ENCODE measurements at places on chromosomes 7 and 10. TPM values are rescaled to one million over a fixed set of nuclear protein-coding genes. Genes with fewer than 3 reads are reported as not detected.

- no peak for DNase-seq
These were observed 114.8 kb upstream of the ARID5B start for GRCh38 chr10:61786728-61787127.

- no peak for DNase-seq
These were observed 124.2 kb downstream of the FAM53B start for GRCh38 chr10:124619802-124620490.

DNA sequence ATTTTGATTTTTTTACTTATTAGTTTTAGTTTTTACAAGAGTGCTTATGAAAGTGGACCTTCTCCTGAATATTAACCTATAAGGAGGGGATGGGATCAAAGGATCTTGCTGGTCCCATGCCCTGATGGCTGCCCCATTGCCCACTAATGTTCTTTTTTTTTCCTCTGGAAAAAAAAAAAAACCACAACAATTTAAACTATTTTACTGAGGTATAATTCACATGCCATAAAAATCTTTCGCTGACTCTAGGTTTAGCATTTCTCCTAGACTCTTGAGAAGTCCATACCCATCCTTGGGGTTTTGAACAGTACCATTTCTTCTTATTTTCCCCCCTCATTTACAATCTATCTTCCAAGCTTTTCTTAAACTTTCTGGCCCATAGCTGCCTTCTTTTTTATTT lies 481.8 kb downstream of the TFEC start:
- DNase-seq = no peak

DNA sequence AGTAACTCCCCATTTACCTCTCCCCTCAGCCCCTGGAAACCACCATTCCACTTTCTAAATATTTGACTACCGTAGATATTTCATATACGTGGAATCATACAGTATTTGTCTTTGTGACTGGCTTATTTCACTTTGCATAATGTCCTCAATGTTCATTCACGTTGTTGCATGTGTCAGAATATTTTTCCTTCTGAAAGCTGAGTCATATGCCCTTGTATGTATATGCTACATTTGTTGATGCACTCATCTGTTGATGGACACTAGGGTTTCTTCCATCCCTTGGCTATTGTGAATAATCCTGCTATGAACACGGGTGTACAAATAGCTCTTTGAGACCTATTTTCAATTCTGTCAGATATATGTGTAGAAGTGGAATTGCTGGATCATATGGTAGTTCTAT lies 25.8 kb upstream of the TSPAN13 start:
- no peak for DNase-seq

GRCh38 chr7:79471699-79472098 lies 18.2 kb upstream of the MAGI2 start:
- DNase-seq = no peak

- DNase-seq = no peak
These were observed 32.5 kb downstream of the OGDH start for GRCh38 chr7:44638611-44639557.

DNA sequence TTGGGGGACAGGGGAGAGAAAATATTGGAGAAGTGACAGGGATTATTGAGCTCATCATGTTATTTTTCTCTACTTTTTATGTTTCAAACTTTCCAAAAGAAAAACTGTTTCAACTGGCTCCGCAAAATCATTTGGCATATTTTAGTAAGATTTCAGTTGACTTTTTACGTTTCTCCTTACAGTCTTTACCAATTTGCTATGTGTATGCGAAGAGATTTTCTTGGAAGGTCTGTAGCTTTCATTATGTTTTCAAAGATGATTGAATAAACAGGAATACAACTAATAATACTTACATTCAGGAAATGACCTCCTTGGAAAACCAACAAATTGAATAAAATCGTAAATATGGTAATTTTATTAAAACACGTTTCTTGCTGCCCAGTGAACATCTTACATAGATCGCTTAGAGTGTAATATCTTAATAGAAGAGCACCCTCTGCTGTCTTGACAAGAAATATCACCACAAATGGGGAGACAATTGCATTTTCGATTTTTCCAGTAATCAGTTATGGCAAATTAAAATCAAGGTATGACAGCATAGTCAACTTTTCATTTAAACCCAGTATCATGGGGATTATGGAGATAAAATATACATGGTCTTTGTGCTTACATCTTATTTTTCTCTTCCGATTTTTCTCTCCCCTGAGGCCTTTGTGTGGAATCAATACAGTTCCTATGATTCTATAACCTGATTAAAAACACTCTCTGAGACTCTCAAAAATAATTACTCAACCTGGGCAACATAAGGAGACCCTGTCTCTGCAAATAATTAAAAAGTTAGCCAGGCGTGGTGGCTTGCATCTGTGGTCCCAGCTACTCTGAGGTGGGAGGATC lies 43.1 kb downstream of the MBL2 start:
- DNase-seq = no peak

GRCh38 chr7:71184136-71184535 lies 52.2 kb downstream of the GALNT17 start:
- DNase-seq = no peak

GRCh38 chr10:18554479-18554878 lies 96.9 kb downstream of the NSUN6 start:
- DNase-seq = no peak

DNA sequence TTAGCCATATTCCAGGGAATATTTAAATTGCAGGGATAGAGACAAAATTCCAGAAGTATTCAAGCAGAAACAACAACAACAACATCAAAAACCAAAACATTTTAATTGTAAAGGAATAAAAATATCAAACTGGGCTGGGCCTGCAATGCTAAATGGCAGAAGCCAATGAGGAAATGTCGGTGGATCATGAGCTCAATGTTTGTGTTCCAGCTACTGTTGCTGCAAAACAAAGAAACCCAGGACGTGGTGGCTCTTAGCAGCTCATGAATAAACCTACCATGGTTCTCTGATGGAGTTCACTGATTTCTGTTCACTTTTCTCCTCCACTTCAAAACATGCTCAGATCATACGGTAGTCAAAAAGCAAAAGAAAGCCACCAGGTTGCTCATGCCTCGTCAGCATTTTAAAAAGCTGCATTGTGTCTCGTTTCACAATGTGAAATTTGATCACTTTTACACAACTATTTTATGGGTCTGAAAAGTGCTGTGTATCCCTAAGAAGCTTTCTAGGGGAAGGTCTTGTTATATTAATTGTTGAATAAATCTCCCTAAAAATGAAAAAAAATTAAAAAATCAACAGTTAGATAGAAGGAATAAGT lies 54.0 kb downstream of the ASNS start:
- no peak for DNase-seq

DNA sequence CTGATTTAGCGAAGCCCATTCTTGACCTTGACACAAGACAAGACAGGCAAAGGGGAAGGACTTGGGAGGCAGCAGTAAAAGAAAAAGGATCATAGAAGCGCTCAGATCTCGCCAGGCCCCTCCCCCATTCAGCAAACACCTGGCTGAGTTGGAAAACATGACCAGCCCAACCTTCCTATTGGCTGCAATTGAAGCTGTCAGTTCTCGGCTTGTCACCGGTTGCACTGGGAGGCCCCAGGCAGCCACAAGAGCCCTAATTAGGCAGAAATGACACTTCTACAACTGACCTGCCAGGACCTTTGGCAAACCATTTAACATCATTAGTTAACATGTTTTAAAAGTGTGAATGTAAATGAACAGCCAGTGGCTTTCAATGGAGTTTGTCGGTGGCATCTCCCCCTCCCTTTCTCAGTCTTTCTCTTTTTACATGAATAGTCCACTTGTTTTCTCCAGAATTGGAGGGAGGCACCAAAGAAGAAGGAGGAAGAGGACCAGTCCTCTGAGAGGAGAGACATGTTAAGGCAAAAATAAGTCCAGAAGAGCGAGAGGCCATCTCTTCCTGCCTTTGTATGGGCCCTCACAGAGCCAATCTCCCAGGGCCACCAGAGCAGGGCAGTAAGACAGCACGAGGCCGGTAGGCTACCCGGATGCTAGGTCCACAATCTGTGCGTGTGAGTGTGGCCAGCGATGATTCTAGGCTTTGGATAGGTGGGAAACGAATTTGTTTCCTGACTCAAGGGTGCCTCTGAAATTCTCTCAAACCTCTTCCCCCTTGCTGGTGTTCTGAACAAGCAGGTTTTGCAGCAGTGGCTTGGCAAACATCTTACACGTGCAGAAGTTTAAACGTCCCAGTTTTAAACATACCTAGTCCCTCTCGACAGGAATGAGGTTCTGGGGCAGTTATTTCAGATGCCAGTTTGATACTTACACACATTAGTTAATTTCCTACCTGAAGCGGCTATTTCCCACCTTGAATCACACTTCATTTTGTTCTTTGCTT lies 15.0 kb upstream of the ENO4 start:
- no peak for DNase-seq

- no peak for DNase-seq
These were observed 4.2 kb upstream of the KCNH2 start for GRCh38 chr7:150982351-150982750.

- no peak for DNase-seq
These were observed 1.9 kb upstream of the SORCS1 start for GRCh38 chr10:107166403-107166802.

GRCh38 chr10:103712898-103713498 lies 142.4 kb downstream of the SH3PXD2A start:
- DNase-seq = peak; percentile 89

GRCh38 chr10:47225928-47226645 lies 73.9 kb upstream of the GDF10 start:
- DNase-seq = no peak

- no peak for DNase-seq
These were observed 158.5 kb downstream of the C7orf25 start for GRCh38 chr7:42753367-42753766.

- no peak for DNase-seq
These were observed 63.3 kb downstream of the WDR37 start for GRCh38 chr10:1119501-1119900.

DNA sequence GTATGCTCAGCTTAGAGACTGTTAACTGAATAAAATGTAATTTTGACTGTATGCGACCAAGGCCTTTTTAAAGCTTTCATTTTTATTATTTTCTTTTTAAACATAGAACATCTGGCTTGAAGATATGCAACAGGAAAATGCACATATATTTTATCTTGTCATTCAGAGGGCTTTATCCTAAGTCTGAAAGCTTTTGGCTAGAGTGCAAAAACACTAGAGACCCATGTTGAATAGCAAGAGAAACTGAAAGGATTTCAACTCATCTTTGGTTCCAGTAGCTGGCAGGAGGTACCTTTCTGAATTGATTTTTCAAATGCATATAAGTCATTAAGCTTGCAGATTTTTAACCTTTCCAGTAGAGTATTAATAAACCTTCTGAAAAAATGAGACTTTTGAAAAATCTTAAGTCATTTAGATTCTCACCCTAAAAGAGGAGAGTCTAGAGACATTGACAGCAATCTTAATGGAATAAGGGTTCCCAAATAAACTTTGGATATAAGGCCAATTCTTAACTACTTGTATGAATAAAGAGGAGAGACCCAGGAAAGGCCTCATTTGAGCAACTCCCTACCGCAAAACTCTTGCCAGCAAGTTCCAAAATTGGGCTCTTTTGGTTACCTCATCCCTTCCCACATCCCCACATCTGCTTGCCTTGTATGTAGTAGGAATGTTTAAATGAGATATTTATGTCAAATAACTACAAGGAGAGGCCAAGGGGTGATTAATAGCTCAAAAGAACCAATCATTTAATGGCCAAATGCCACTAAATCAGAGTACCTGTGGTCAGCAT lies 454.4 kb downstream of the HTR7 start:
- no peak for DNase-seq

- no peak for DNase-seq
These were observed 139.6 kb downstream of the PTPN20 start for GRCh38 chr10:47050618-47051455.

GRCh38 chr10:63106111-63106755 lies 26.9 kb upstream of the NRBF2 start:
- no peak for DNase-seq

GRCh38 chr10:63885156-63885555 lies 364.0 kb downstream of the REEP3 start:
- DNase-seq = no peak

GRCh38 chr10:75035975-75036708 lies 75.3 kb upstream of the SAMD8 start:
- no peak for DNase-seq

GRCh38 chr10:11379771-11380170 lies 231.7 kb downstream of the USP6NL start:
- no peak for DNase-seq

- DNase-seq = no peak
These were observed 150.2 kb upstream of the FERD3L start for GRCh38 chr7:19295376-19295775.

GRCh38 chr7:118183428-118183785 lies 557 bp upstream of the LSM8 start:
- DNase-seq = no peak

GRCh38 chr7:96674565-96674964 lies 35.1 kb downstream of the SEM1 start:
- no peak for DNase-seq

- no peak for DNase-seq
These were observed 28.7 kb downstream of the LSM5 start for GRCh38 chr7:32461484-32461883.

- DNase-seq = no peak
These were observed 33.3 kb upstream of the MNX1 start for GRCh38 chr7:157043745-157044144.

- DNase-seq = no peak
These were observed 919 bp downstream of the MAFK start for GRCh38 chr7:1531263-1531978.

DNA sequence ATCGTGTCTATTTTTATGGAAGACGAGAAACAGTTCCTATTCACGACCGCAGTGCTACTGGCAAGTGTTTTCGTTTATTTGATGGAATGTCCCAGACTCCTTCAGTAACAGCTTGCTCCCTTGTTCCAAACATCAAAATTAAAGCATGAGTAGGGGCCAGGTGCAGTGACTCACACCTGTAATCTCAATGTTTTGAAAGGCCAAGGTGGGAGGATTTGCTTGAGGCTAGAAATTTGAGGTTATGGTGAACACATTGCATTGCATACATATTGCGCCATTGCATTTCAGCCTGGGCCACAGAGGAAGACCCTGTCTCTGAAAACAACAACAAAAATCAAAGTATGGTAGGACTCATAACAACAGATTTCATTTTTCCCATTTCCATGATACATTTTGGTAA lies 22.8 kb downstream of the PTTG1IP2 start:
- DNase-seq = no peak

GRCh38 chr10:76066457-76066856 lies 635.0 kb downstream of the LRMDA start:
- DNase-seq = no peak

- no peak for DNase-seq
These were observed 228.4 kb downstream of the TRIL start for GRCh38 chr7:28729727-28730126.

GRCh38 chr10:62728479-62728878 lies 76.0 kb upstream of the ADO start:
- DNase-seq = no peak

GRCh38 chr10:80461208-80462183 lies 7.4 kb downstream of the TSPAN14 start:
- no peak for DNase-seq

- DNase-seq = no peak
These were observed 139.4 kb upstream of the PCDH15 start for GRCh38 chr10:54940418-54940817.

Gene ZMYND11
- 49.7 TPM for total RNA-seq

Gene AKR1B15
- total RNA-seq = not detected

Gene CHST3
- 24.5 TPM for total RNA-seq

Gene ZCCHC24
- total RNA-seq = 24.3 TPM

Gene CHAT
- 3.3 TPM for total RNA-seq

Gene THSD7A
- 5.5 TPM for total RNA-seq

Gene ZNF853
- 9.2 TPM for total RNA-seq

Gene ZNF804B
- not detected for total RNA-seq

Gene SOSTDC1
- 1.4 TPM for total RNA-seq

Gene SPDYE8
- not detected for total RNA-seq

Gene RTKN2
- 27.5 TPM for total RNA-seq

Gene MKI67
- 140 TPM for total RNA-seq

Gene TMEM270
- total RNA-seq = not detected

Gene FRMD4A
- 65.3 TPM for total RNA-seq

Gene SERPINE1
- not detected for total RNA-seq
